Activated T-cell treated with anti-CD3 and anti-CD28 coated beads, Interleukin-2, amount 50 U/mL, for 48 hours (primary cell): ENCODE measurements at places on chromosomes 3 and 15.
A peak's percentile ranks its signal among the peaks of the same experiment; 100 is the strongest.

DNA sequence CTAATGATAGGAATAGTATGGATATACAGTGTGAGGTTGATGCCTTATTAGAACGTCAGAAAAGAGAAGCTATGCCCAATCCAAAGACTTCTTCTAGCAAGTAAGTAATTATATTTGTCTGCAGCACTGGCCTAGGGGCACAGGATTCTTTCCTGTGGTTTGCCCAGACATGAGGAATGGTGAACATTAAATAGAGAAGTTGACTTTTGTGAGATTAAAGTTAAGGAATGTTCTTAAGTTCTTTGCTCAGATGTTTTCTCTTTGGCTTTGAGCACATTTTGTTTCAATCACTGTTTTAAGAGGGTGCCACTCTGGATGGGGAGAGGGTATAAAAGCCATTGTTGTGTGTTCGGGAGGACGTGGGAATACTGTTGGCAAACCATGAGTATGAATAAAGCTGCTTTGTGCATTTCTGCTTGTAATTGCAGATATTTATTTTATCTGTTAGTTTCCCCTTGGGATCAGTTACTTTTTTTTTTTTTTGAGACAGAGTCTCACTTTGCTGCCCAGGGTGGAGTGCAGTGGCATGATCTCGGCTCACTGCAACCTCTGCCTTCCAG, 8.3 kb downstream of the KIF23 start:
- DNase-seq: no peak

DNA sequence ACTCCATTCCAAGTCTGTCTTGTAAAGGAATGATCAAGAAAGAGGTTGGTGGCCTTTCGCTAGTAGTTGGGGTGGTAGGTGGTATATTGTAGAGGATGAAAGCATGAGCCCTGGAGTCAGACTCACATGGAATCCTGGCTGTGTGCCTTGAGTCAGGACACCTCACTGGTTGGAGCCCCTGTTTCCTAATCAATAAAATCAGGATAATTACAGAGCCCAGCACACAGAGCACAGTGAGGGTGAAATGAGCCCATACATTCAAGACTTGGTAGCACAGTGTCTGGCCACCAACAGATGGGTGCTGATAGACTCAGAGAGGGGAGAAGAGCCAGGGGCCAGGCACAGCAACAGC, 95.1 kb upstream of the MYZAP start:
- no peak for DNase-seq

DNA sequence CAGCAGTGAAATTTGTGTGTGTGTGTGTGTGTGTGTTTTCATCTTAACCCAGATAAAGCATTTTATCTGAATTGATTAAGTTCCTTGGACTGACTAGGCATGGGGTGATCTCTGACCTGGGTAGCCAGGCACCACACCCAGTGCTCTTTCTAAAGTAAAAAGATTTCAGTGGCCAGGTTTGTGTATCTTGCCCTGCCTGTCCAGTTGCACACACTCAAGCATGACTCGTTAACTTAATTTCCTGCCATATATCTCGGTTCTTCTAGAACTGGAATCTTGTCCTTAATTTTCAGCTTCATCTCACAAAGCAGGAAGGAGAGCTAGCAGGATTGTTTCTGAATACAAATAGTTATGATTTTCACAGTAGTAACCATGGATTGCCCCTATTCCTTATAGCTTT, 17.0 kb downstream of the TM4SF18 start:
- no peak for DNase-seq

DNA sequence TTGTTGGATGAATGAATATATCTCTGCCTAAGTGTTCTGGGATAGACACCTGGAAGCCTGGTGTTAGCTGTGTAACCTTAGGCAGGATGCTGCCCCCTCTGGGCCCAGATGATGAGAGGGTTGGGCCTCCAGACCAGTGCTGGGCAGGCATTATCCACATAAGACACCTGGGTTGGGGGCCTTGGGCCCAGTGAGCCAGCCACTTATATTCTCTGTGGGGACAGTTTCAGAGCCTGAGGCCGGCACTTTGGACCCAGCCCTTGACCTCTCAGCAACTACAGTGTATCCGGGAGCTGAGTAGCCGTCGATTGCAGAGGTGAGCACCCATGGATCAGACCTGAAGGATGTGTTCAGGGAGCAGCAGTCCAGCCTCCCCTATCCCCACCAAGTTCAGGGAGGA, 2.2 kb downstream of the HEMK1 start:
- DNase-seq: peak; percentile 53

GRCh38 chr3:151630938-151631441, 102.7 kb upstream of the AADACL2 start:
- DNase-seq: no peak

DNA sequence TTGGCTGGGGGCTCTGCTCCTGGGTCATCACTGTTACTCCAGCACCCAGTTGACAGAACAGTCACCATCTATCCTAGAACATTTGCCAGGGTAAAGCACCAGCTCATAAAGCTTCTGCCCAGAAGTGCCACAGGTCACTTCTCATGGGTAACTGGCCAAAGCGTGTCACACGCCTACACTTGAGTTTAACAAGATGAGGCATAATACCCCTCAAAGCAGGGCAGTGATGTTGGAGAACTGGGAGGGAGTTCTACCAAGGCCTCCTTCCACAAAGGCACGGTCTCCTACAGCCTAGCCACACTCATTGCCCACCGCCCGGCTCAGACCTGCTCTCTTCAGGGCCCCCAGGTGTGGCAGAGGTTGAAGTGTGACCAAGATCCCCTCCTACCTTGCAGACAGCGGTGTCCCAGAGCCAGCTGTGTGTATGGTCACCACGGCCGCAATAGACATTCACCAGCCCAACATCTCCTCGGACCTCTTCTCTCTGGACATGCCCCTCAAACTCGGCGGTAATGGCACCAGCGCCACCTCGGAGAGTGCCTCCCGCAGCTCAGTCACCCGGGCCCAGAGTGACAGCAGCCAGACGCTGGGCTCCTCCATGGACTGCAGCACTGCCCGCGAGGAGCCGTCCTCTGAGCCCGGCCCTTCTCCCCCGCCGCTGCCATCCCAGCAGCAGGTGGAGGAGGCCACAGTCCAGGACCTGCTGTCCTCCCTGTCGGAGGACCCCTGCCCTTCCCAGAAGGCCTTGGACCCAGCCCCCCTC, 107.7 kb downstream of the ETFA start:
- DNase-seq: no peak
